ENCODE measurements at places on chromosomes 6 and 20.

- no peak for DNase-seq
Observed at GRCh38 chr20:6157345-6157744, 34.5 kb upstream of the FERMT1 start.

GRCh38 chr6:33694401-33694931, 17.0 kb downstream of the UQCC2 start:
- peak; percentile 75 for DNase-seq

DNA sequence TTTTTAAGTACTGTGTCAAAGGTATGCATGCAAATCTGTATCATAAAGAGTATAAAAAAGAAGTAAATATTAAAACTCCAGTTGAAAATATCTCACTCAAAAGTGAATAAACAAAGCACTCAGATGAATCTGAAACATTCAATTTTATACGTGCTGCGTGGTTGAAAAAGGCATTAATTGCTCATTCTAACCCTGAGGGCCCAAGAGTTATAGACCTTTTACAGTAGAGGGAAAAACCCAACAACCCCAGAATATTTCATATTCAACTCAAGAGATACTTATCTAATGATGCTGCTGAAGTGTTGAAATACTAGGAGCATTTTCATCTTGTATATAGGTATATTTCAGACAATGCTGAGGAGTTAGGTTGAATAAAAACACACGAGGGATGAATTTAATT, 862.8 kb upstream of the CITED2 start:
- no peak for DNase-seq

DNA sequence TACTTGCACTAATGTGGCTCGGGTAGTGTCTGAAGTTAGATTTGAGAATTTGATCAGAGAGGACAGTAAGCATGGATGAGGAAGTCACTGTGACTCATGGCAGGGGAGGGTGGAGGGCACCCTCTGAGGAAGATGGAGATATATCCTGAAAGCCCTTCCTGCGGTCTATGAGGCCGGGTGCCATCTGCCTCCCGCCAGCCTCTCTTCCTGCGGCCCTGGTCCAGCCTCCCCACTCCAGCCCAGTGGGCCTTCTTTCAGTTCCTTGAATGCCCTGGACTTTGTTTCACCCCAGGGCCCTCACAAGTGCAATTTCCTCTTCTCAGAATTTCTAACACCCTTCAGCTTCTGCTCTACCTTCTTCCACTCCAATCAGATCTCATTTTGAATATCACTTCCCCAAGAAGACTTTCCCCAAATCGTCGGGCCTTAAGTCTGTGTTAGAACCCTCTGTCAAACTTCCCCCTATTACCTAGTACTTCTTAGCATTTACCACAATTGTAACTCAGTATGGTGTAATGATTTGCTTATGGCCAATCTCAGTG, 20.2 kb upstream of the TNFAIP3 start:
- no peak for DNase-seq

- DNase-seq = no peak
Observed at GRCh38 chr20:50003253-50003656, 20.5 kb downstream of the SNAI1 start.

DNA sequence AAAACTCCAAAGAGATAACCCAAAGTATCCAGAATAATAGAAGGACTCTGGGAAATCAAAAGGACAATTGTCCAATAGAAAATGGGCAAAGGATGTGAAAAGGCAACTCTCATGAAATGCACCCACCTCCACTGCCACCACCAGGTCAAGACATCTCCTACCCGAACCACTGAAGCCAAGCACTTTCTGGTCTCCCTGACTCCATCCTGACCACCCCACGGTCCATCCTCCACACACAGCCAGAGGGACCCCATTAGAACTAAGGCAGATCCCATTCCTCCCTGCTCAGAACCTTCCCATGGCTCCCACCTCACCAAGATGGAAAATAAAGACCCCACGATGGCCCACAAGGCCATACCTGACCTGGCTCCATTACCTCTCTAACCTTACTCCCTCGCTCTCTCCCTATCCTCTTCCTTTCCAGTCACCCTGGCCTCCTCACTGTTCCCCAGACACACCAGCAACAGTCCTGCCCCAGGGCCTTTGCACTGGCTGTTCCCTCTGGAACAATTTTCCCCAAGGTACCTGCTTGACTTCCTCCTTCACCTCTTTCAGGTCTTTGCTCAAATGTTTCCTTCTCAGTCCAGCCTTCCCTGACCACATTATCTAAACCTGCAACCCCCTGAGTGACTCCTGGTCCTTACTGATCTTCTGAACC, 108.1 kb downstream of the PREX1 start:
- DNase-seq = no peak

- DNase-seq = no peak
Observed at GRCh38 chr20:44540834-44541233, 19.0 kb upstream of the SERINC3 start.

GRCh38 chr20:5397393-5397792, 80.6 kb upstream of the PROKR2 start:
- no peak for DNase-seq

DNA sequence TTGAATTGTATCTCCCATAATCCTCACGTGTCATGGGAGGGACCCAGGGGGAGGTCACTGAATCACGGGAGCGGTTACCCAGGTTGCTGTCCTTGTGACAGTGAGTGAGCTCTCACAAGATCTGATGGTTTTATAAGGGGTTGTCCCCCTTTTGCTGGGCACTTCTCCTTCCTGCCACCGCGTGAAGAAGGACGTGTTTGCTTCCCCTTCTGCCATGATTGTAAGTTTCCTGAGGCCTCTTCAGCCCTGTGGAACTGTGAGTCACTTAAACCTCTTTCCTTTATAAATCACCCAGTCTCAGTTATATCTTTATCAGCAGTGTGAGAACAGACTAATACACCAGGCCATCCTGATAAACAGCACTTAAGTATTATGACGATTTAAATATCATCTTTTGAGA, 9.0 kb upstream of the MRGBP start:
- no peak for DNase-seq

DNA sequence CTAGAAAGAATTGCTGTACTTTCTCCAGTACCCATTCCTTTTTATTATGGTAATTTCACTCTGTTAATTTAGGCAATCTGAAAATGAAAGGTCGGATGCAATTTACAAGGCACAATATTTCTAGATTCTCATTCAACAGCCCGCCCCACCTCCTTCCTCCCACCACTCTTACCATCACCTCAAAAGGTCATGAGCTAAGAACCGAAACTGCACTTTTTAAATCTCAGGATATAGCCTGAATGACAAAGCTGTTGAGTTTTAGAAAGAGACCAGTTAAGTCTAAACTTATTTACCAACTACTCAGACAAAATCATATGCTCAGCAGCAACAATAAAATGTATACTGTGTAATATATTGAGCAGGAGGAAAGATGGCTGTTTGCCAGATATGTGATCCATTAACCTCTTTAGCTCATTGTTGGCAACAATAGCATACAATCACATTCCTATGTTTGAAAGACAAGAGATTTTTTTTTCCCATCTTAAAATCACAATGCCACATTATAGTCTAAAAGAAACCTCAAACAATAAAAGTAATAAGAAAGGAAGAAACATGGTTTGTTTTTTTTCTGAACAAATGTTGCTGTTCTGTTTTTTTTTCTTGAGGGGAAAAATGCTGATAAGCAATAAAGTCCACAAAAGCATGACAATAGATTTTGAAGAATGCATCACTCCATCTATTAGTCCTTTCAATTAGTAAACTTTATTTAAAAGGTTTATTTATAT, 1.6 kb upstream of the HS3ST5 start:
- no peak for DNase-seq

GRCh38 chr6:109722564-109723254, 31.6 kb downstream of the FIG4 start:
- DNase-seq = no peak

- DNase-seq = no peak
Observed at GRCh38 chr6:52010806-52011205, 76.6 kb downstream of the PKHD1 start.

DNA sequence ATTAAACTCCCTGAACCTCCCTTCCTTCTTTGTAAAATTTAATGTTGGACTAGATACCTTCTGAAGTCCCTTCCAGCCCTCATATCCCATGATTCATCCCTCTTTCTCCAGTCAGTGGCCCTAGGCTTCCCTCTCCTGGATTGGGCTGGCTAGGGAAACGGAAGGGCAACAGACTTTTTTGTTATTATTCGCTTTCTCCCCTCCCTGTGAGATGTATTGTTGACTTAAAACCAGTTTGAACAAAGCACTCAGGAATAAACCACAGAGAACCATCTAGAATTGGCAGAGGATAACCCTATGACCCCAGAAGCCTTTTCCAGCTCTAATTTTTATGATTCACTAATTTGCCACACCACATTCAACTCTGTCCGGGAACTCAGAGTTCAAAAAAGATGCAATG, 239.7 kb upstream of the SUPT3H start:
- no peak for DNase-seq

DNA sequence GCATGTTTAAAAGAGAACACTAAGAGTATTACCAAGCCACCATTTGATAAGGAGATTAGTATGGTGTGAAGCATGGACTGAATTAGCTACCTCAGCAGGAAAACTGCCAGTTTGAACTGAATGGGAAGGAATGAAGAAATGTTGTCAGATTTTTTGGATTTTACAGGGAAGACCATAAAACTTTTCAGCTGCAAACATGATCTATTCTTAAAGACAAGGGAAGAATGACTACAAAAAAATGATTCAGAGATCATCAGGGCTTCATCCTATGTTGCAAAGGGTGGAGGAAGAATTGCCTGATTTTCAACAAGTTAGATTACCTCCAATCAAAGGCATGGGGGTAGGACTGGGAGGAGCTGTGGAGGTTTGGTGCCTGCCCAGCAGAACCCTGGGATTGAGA, 49.3 kb upstream of the MTRF1L start:
- no peak for DNase-seq

DNA sequence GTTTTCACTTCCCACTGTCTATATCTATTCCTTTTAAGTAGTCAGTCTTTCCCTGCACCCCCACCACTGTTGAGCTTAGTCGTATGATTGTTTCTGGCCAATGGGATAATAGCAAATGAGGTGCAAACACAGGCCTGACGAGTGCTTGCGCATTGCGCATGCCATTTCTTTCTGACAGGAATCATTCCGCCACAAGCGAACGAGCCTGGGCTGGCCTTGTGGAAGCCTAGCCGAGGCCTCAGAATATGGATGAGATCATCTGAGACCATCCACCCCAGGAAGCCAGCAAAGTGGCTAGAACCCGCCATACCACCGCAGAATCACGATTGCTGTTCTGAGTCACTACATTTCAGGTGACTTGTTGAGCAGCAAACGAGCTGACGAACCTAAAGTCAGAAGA, 52.2 kb upstream of the PRL start:
- no peak for DNase-seq

DNA sequence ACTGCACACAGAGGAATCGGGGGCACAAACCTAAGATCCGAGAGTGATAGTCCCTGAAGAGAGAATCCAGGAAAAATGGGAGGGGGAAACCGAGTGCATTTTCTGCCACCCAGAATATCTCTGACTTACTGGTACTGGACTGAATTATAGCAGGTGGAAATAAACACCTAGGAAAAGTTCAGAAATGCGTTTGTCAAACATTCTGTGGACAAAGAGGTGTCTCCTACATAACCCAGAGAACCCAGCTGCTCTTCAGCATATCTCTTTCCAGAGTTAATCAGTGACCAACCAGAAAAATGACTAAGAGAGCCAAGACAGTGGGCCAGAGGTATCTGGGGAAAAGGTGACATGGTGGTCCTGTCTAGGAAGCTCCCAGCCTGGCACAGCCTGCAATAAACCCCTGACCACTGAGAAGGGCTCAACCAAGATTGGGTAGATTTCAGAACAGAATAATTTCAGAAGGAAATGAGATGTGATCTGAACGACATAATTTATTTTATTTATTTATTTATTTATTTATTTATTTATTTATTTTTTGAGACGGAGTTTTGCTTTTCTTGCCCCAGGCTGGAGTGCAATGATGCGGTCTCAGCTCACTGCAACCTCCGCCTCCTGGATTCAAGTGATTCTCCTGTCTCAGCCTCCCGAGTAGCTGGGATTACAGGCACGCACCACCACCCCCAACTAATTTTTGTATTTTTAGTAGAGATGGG, 6.0 kb upstream of the VNN1 start:
- DNase-seq = no peak

DNA sequence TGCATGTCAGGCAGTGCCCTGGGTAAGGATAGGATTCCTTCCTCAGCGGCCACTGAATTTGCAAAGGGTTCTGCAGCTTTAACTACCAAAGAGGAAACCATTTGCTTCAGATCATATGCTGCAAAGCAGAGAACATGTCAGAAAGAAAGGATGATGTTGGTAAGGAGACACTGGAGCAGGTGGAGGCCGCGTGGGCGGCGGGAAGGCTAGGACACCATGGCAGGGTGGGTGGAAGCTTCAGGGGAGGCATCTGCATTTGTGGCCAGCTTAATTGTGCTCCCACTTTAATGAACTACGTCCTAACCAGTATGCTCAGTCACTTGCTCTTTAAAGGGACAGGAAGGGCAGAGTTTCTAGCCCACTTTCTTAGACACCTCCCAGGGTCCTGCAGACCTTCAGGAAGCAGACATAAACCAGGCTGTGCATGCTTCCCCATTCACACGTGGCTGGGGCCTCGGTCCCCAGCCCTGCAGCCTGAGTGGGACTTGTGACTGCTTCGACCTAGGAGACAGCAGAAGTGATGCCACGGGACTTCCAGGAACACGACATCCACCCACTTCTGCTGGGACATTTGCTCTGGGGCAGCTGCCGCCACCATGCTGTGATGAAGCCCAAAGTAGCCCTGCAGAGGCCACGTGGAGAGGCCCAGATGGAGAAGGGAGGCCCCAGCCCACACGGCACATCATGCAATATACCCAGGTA, 76.1 kb downstream of the GINS1 start:
- no peak for DNase-seq

DNA sequence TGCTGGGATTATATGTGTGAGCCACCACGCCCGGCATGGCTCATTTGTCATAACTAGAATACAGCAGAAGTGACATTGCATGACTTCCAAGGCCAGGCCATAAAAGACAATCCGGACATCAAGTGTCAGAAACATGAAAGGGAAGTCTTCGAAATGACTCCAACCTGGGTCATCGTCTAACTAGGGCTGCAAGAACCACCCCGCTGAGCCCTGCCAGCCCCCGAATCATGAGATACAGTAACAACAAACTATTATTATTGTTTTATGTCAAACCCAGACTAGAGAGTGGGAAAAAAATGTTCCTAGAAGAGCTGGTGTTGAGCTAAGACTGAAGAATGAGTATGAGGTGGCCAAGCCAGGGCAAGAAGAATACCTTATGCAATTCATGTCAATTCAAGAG, 59.6 kb downstream of the ZNF217 start:
- no peak for DNase-seq

DNA sequence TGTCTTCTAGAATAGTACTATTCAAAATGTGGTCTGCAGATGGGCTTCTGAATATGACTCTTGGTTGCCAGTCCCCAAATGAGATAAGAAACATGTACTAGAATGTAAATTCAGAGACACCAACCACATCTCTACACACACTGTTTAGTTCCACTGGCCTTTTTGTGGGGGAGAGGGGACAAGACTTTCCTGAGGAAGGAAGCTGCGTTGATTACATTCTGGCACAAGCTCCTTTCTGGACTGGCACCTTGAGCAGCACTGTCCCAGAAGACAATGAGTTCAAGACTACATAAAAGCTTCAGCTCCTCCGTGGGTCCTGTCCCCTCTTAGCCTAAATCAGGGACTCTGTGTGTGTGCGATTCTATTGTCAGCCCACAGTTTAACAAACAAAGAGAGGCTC, 6.9 kb upstream of the IYD start:
- no peak for DNase-seq

GRCh38 chr6:131858765-131859415, 51.1 kb downstream of the ENPP1 start:
- DNase-seq = no peak
